ENCODE measurements at places on chromosomes 6 and 20.
A peak's percentile ranks its signal among the peaks of the same experiment; 100 is the strongest.

DNA sequence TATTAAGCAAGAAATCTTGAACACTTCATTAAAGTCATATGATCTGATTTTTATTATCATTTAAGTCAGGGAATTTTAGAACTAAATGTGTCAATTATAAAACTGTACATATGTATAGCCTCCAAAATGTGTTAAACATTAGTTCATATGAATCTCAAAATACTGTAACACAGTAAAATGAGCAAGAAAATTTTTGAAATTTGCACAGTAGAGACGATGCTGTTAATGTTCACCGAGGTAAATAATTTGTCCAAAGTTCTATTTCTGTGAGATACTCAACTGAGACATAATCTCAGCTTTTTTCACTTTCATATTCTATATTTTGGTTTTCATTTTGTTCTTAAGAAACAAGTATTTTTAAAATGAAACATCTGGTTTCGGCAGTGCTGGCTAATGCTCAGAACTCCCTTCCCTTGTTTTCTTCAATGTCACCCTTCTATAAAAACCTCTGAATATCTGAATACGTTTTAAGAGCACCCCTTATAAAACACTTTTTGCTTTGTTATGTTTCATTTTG, 353.1 kb downstream of the LAMA2 start:
- DNase-seq, result no peak

DNA sequence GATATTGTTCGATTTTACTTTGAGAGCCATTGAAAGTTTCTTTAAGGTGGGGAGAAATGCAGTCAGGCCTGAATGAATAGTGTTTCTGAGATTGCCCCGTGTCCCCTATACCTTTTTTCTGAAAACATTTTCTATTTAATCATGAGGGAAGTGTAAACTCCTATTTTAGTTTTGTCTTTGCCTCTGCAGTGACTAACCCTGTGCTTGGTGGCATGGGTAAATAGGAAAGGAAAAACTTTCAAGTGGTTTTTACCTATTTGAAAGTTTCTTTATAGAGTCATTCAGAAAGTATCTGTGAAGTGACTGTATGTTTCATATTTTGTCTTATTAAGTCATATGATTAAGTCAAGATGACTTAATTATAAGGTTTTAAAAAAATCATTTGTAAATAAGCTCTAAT, 14.5 kb downstream of the SNRNP48 start:
- no peak for DNase-seq

- DNase-seq, result no peak
These were observed 19.1 kb downstream of the MYT1 start for GRCh38 chr20:64183313-64183712.

DNA sequence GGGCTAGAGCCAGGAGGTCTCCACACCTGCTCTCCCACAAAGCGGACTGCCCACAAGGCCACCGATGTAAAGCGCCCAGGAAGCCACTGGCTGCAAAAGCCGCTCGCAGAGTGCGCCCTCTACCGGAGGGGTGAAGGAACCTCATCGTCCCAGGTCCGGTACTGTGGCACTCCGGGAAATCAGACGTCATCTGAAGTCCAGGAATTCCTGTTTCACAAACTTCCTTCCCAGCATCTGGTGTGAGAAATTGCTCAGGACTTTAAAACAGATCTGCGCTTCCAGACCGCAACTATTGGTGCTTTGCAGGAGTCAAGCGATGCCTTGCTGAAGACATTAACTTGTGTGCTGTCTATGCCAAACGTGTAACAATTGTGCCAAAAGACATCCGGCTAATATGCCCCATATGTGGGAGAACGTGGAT, 115.1 kb upstream of the ARID1B start:
- no peak for DNase-seq

GRCh38 chr6:28208111-28208659, 16.9 kb upstream of the ZSCAN9 start:
- no peak for DNase-seq

DNA sequence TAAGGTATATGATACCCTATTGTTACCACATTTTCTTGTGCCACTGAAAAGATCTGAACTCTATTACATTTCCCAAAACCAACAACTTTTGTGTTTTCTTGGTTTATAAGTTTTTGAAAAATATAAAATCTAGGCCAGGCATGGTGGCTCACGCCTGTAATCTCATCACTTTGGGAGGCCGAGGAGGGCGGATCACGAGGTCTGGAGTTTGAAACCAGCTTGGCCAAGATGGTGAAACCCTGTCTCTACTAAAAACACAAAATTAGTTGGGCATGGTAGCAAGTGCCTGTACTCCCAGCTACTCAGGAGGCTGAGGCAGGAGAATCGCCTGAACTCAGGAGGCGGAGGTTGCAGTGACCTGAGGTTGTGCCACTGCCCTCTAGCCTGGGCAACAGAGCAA, 34.3 kb downstream of the SAMHD1 start:
- no peak for DNase-seq

DNA sequence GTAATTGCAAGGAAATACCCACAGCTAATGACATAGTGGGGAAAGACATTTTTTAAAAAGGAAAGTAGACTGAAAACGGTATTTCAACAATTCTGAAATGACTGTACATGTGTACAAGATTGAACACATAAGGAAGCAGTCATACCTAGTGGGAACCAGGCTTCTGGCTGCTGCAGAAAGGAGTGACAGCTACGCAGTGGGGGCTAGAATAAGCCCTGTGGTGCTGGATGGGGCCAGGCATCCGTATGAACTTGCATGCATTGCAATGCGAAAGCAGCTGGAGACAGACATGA, 54.9 kb upstream of the GPR31 start:
- no peak for DNase-seq

GRCh38 chr6:47064274-47064673, 22.1 kb upstream of the ADGRF1 start:
- DNase-seq, result no peak

DNA sequence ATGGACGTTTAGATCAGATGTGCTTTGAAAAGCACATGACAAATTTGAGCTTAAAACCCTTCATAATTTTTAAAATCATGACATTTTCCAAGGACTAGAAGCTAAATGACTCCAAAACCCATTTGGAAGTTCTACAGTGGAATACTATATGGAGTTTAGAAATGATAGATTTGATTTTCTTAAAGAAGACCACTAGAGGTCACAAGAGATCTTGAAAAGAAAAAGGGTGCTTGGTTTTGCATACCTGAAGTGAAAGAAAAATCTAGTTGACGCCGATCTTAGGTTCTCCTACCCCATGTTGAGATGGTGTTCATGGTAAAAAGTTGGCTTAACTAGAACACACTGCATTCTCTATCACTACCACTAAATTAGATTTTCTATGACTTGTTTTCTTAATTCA, 31.5 kb downstream of the CFAP61 start:
- DNase-seq, result peak; percentile 92

DNA sequence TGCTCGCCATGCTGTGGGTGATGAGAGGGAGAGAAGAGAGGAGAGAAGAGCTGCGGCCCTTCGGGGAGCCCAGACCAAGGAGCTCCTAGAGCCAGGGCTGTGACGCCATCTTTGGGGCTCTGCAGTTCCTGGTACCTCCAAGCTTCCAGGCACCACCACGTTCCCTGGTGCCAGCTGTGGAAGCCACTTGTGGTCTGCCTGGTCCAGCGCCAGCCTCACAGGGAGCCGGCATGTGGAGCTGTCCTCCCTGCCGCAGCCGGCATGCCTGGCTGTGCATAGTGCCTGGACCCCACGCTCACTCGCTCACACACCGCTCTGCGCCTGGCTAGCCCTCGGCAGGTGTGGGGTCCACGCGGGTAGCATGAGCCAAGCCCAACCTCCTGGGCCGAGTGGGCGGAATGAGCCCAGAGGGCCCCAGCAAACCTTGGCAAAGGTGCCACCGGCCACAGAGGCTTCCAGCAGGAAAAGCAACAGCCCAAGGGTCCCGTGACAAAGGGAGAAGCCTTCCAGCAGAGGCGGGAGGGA, 19.3 kb upstream of the CHRNA4 start:
- DNase-seq, result no peak

GRCh38 chr6:148700741-148701311, 46.0 kb upstream of the UST start:
- DNase-seq, result peak; percentile 2

DNA sequence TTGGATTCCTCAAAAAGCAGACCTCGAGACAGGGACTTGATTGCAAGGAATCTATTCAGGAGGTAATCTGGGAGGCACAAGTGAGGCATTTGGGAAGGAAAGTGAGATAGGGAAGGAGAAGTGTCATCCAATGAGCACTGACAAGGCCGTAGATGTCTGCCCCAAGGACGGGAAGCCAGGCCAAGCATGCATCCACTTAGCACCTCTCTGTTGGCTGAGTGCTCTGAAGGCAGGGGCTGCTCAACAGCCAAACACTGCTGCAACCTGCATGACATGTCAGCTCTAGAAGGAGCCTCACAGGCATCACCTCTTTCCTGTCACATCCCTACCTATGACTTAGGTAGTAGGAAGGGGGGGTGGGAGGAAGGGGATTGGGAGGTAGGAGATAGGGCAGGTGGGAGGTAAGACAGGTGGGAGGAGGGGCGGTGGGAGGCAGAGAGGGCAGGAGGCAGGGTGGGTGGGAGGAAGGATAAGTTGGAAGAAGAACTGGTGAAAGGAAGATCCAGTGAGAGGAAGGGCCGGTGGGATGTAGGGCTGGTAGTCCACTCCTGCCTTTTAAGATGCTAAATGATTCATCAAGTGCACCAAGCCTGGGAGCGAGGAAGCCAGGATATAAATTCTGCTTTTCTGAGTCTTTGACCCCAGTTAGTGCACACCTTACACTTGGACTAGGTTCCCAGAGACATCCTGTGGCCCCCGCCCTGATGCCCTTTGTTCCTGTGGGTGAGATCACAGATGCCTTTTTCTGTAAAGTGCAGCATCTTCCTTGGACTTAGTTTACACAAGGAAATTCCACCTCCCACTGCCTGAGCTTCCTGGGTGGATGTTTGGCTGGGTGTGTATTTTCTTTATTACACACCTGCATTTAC, 83.8 kb upstream of the NXT1 start:
- no peak for DNase-seq

- no peak for DNase-seq
These were observed 81.6 kb upstream of the MPC1 start for GRCh38 chr6:166464068-166465002.

GRCh38 chr6:97068211-97068610, 143.7 kb downstream of the KLHL32 start:
- DNase-seq, result peak; percentile 3

DNA sequence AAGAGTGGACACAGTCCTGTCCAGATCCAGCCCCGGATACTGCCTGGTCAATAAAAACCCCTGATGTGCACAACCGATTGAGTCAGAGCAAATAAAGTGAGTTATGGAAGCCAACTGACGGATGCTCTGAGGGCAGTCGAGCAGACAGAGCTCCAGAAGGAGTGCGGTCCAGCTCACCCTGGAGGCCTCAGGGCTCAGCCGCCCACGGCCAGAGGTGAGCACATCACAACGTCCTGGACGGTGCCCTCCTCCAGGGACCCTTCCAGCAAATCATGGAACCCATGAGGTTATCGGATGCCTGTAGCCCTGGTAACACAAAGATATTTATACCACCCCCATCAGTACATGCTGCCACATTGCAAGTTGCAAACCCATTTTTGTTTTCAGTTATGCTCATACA, 44.0 kb upstream of the SMOC2 start:
- no peak for DNase-seq

- peak; percentile 1 for DNase-seq
These were observed 102.8 kb downstream of the MOXD1 start for GRCh38 chr6:132298344-132298949.

DNA sequence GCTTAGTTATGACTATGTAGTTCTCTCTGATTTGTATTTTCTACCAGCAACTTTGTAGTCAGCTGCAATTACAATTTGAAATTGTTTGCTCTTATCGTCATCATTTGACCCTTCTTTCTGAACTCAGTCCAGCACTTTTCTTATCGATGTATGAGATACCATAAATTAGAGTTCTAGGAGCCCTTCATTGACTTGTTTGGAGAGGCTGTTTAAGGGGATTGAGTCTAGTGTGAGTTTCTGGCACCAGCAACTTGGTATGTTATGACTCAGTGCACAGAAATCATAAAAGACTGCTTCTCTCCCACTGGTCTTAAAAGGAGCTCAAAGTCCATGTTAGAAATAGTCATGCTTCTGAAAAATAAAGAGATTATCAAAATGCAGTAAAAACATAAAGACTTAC, 190.3 kb downstream of the TENT5A start:
- peak; percentile 2 for DNase-seq

DNA sequence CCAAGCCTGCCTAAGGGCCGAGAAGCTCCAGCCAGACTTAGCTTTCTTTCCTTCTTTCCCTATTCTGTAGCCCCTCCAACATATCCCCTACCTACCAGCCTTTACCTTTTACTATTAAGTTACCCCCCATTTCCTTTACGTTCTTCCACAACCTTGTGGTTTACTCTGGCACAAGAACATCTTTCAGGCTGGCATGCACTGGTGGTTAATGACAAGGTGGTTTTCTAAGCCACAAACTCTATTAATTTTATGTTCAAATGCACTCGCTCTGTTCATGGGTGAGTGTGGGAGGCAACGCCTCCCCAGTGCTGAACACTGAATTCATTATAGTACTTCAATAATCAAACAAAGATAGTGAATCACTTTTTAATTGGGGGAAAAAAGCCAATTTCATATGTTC, 64.4 kb downstream of the TRERF1 start:
- no peak for DNase-seq

GRCh38 chr6:31829633-31830283, 2.2 kb downstream of the HSPA1B start:
- DNase-seq, result peak; percentile 66

GRCh38 chr6:149252622-149253021, 64.9 kb upstream of the TAB2 start:
- DNase-seq, result no peak

DNA sequence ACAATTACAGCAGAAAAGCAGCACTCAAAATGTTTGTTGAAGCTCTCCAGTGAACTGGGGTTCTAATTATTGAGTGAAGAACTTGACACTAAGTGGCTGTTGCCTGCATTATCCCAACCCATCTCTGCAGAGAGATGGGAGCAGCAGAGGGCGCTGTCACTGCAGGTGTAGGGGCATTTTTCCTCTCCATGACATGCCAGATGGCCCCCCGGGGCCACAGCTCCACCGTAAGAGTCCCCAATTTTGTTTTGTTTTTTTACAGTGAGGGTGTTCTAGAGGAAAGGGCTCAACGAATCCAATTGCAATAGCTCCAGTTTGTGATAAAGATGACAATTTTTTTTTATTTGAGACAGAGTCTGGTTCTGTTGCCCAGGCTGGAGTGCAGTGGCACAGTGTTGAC, 1.9 kb upstream of the FUCA2 start:
- peak; percentile 20 for DNase-seq

DNA sequence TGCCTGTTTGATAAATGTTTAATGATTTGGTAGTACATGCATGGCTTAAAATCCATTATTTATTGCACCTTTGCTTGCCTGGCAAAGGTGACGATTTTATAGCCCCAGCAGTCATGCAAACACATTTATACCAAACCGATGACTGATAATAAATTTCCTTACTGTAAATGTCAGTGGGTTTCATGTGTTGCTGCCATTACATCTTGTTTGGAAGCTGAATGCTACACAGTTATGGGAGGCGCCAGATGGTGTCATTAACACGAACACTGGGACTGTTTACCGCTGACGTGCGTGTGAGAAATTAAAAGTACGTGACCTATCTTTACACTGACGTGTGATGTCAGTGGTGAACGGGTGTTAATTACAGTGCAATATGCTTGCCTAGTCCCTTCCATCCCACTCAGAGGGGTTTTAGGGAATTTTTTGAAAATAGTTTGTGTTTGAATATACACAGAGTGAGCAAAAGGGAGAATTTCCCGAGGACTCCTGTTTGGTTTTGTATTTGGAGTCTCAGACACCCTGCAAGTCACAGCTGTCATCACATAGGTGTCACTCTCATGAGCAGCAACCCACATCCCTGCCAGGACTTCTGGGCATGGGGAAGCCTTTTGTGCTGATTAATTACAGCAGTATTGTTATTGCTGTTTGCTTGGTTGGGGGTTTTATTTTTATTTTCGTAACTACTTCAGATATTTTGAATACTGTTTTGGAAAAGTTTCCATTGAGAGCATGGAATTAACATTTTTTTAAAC, 151.8 kb upstream of the INSM1 start:
- peak; percentile 84 for DNase-seq
